Activated CD4-positive, alpha-beta T cell treated with anti-CD3 and anti-CD28 coated beads, Interleukin-2, amount 10 ng/mL, durations not matched to agents 24 days and 14 days (primary cell): ENCODE measurements at places on chromosomes 13 and 19. TPM values are rescaled to one million over a fixed set of nuclear protein-coding genes. Genes with fewer than 3 reads are reported as not detected.

DNA sequence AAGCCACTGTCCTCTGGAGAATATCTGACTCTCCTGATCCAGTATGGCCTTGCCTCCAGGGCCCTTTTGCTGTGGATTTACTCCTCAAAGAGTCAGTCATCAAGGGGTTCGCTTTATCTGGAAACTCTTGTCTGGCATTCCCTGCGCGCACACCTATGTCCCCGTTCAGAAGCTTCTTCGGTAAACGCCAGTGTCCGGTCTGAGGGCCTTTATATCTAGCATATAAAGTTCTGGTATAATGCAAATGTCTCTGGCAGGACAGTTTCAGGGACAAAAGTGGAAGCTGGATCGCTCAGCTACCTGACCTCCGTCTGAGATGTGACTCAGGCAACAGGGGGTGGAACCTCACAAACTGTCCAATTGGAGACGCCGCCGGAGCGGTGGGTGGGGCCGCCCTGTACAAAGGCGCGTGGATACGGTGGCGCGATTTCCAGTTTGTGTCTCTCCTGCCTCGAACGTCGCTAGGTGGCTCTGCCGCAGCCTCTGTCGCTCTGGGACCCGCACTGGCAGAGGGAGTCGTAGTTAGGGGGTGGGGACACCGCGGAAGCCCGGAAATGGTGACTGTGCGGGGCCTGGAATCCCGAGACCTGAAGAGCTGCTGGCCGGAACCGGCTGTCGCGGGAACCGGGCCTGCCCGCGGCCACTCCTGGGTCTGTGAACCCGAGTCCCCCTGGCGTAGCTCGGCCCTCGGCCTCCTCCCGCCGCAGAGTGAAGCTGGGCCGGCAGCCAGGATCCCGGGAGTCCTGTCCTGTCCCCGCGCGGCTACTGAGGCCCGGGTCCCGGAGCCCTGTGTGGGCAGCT is 10.6 kb upstream of the ZNF709 start:
- peak; percentile 95 for DNase-seq

CGB1 gene
- not detected in 2 replicates for total RNA-seq

KANK3 gene
- total RNA-seq = 0.85 and 1.5 TPM in 2 replicates

DNA sequence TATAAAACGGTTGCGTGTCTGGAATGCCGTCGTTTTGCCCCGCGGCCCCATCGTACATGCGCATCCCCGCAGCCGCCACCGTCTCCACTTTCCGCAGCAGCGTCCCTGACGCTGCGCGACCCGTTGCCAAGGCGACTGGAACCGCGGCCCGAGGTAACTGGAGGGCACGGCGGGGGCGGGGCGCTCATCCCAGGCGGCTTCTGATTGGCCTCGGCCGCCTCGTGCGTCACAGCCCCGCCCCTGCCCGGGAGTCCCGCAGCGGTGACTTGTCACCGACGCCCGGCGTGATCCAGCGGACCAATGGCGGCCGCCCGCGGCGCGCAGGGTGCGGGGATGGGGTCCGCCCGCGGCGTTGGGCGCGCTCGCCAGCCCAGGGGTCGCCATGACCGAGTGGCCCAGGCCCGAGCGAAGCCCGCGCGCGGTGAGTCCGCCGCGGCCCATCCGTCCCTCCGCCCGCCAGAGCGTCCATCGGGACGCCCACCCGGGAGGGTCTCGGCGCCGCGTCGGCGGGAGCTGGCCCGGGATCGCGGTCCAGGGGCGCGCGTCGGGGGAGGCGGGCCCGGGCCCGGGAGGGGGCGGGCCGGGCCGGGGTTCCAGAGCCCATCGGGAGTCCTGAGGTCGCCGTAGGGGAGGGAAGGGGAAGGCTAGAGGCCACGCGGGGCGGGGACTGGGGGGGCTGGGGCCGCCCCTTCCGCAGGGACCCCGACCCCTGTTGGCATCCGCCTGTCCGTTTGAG is at the start of gene ZSCAN1:
Gene ZSCAN1, plus strand, starts transcription at position 285 of the 736 bp plus-strand sequence. CDS start 3,812 bp downstream, outside the sequence.
- peak; percentile 54 for DNase-seq

DNA sequence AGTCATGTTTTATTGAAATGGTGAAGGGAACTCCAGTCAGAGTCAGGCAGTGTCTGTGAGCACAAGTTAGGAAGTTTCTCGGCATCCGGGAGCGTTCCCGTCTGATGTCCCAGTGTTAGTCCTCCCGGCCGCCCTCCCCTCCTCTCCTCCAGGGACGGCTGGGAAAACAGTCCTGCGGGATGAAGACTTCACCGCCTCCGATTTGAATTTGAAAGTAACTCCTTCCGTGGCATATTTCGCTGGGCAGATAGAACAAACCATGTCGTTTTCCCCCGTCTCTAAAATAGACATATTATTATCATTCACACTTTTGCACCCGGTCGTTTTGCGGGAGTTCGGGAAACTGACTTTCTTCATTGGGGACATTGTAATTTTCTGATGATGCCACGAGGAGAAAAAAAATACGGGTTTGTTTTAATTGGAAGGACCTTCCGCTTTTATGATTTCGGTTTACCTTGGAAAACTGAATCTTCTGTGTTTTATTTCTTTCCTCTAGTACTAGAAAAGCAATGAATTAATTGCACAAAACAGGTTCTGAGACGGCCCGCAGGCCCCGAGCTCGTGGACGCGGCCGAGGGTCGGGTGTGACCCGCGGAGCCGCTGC is 76.6 kb downstream of the ZIC5 start:
- DNase-seq = no peak

- no peak for DNase-seq
These were observed 21.7 kb downstream of the LPAR6 start for GRCh38 chr13:48391257-48391656.

- DNase-seq = no peak
These were observed 108.3 kb downstream of the ABCC4 start for GRCh38 chr13:95192998-95193397.

GRCh38 chr13:55815458-55816033 is 1325.2 kb upstream of the PRR20A start:
- DNase-seq = no peak

DNA sequence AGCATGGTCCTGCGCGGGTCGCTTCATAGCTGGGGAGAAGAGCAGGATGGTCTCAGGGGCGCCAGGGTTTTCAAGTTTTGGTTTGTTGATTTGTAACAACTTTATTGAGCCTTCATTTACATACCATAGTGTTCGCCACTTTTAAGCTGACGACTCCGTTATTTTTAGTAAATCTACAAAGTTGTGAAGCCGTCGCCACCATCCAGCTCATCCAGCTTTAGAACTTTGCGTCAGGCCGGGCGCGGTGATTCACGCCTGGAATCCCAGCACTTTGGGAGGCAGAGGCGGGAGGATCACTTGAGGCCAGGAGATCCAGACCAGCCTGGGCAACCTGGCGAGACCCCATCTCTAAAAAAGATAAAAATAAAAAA is 404 bp downstream of the C19orf44 start:
- no peak for DNase-seq

GSX1 gene
- not detected in 2 replicates for total RNA-seq

- no peak for DNase-seq
These were observed 4.4 kb downstream of the GRTP1 start for GRCh38 chr13:113359571-113359970.

LSM4 gene
- total RNA-seq = 217 and 225 TPM in 2 replicates

GRCh38 chr13:98443329-98443728 is 133.6 kb downstream of the STK24 start:
- DNase-seq = no peak

DNA sequence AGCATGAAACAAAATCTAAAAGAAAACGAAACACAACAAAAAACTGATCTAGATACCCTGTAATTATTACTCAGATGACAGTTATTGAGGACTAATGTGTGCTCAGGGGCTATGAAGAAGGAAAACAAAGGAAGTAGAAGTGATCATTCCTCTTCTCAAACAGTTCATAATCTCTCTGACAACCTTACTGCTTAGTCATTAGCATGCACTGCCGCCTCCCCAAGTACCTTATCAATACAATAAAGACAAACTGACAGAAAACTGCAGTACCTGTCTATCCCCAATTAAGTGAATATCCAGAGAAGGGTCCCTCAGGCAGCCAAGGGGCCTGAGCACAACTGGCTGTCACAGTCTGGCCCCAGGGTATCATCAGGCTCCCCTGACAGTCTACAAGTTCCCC is 22.0 kb upstream of the POU4F1 start:
- no peak for DNase-seq

CYP4F8 gene
- total RNA-seq = not detected in 2 replicates
